Calu3 (cell line): ENCODE measurements at places on chromosomes 11 and 22.

DNA sequence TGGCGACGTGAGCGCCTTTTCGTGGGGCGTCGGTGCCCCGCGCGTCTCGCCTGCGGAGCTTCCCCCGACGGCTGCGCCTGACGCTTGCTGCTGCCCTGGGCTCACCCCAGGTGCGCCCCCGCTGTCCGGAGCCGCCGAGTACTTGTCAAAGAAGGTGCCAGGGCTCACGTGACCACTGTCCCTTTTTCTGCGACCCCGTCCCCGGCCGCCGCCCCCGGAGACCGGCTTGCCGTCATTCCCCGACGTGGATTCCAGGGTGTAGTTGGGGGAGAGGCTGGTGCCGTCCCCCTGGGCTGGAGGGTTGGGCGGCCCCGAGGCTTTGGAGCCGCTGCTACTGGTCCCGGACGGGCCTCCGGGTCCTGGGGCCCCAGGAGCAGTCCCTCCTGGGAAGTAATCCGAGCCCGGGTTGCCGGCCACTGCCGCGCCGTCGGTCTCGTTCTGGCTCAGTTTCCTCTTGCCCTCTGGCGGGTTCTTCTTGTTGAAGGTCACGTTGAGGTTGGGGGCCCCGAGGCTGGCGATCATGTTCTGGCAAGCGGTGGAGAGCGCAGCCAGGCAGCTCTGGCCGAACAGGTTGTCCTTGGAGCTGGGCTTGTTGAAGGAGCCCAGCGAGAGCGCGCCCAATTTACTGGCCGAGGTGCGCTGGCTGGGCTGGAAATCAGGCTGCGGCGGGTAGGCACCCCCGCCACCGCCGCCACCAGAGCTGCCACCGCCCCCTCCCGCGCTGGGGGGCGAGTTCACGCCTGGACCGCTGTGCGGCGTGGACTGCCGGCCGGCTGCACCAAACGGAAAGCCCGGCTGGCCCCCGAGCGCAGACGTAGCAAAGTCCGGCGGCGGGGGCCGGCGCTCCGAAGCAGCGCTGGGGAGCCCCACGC, 3.8 kb downstream of the MN1 start:
- no peak for DNase-seq
- no peak overlapping the region for H3K4me3 ChIP-seq
- H3K36me3 ChIP-seq = peaks cover 19% of the 10 kb centered on the region
- peaks cover 7% of the 10 kb centered on the region for H3K4me1 ChIP-seq
- H3K27me3 ChIP-seq = no peaks in the 10 kb centered on the region

- no peaks in the 10 kb centered on the region for H3K27me3 ChIP-seq
- no peak for DNase-seq
- H3K27ac ChIP-seq = no peak overlapping the region
- no peaks in the 10 kb centered on the region for H3K4me1 ChIP-seq
Measured at GRCh38 chr11:72009156-72009555, 10.4 kb downstream of the IL18BP start.

- no peaks in the 10 kb centered on the region for H3K27me3 ChIP-seq
- H3K4me3 ChIP-seq = no peak overlapping the region
- H3K27ac ChIP-seq = no peak overlapping the region
- DNase-seq = no peak
Measured at GRCh38 chr11:36090356-36091109, 146.7 kb downstream of the LDLRAD3 start.

DNA sequence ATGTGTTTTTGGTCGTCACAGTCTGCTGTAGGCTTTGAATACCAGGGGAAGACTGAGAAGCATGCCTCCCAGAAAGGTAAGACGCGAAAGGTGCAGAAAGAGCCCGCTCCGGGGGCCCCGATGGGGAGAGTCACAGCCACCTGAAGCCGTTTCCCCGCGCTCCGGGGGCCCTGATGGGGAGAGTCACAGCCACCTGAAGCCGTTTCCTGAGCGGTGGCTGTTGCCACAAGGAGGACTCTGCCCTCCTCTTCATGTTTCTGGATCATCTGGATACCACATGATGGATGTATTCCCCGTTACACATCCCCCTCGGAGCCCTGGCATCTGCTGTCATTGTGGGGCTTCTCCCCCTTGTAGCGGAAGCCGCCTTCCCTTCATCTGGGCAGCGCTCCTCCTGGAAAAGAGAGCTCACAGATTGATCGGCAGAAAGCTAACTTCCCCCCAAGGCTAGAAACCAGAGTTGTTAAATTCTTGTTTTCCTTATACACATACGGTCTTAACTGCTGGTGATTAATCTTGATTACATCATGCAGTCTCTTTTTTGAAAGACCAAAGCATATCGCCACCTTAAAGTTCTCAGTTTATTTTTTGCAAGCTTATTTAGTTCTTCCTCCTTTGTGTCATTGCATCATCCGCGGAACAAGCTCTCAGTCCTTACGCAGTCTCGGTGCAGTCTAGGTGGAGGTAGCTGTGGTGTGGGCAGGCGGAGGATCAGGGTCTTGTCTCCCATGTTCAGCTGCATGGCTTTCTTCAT, 17.5 kb downstream of the CTTN start:
- DNase-seq = no peak
- no peaks in the 10 kb centered on the region for H3K4me1 ChIP-seq

GRCh38 chr11:128933481-128934178, 9.0 kb downstream of the TP53AIP1 start:
- no peak for DNase-seq
- no peaks in the 10 kb centered on the region for H3K36me3 ChIP-seq
- peaks cover 36% of the 10 kb centered on the region for H3K27me3 ChIP-seq
- H3K4me3 ChIP-seq = no peak overlapping the region
- H3K27ac ChIP-seq = no peak overlapping the region
- H3K4me1 ChIP-seq = peaks cover 10% of the 10 kb centered on the region

GRCh38 chr11:95121698-95122097, 32.1 kb downstream of the ENDOD1 start:
- DNase-seq = no peak
- H3K4me1 ChIP-seq = peaks cover 19% of the 10 kb centered on the region
- H3K36me3 ChIP-seq = no peaks in the 10 kb centered on the region
- H3K27me3 ChIP-seq = no peaks in the 10 kb centered on the region
- no peak overlapping the region for H3K4me3 ChIP-seq
- no peak overlapping the region for H3K27ac ChIP-seq

DNA sequence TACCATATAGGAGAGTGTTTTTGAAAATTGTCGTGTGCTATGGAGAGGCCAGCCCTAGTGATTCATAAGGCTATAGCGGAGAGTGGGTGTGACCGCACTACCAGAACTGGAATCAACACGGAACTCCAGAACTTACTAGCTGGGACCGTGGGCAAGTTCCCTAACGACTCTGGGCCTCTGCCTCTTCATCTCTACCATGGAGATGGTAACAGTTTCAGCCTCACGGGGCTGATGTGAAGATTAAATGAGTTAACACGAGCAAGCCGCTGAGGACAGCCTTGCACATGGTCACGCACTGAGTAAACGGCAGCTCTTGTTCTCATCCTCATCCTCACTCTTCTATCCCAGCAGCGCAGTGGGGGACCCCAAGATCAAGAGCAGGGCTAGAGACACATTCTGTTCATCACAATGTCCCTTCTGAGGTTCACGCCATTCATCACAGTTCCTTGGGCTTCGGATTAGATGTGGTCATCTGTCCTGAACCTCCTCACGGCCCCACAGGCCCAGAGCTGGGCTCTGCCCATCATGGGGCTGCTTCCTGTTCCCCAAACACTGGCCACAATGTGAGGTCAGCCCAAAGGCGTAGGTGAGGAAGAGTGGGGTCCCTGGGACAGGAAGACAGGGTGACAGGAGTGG, 47.2 kb upstream of the CD5 start:
- H3K4me1 ChIP-seq = no peaks in the 10 kb centered on the region
- H3K36me3 ChIP-seq = no peaks in the 10 kb centered on the region
- no peak overlapping the region for H3K4me3 ChIP-seq
- no peak overlapping the region for H3K27ac ChIP-seq
- H3K27me3 ChIP-seq = peaks cover 24% of the 10 kb centered on the region

- H3K4me1 ChIP-seq = peaks cover 32% of the 10 kb centered on the region
- no peak overlapping the region for H3K27ac ChIP-seq
- DNase-seq = no peak
- no peaks in the 10 kb centered on the region for H3K27me3 ChIP-seq
Measured at GRCh38 chr22:30046716-30047363, 33.4 kb upstream of the HORMAD2 start.

DNA sequence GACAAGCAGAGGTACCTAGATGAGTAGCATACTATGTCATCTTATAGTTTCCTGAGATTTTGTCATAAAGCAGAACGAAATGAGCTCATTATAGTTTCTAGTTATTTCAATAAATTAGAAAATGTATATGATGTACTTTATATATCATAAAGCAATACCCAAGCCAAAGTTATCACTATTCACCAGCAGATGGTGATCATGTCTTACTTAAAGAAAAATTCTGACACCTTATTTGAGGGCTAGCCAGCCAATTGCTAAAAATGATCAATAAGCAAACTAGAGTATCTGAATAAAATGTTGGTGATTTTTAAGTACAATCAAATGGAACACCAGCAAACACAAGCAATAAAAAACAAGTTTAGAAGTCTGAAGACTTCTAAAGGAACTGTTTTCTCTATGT, 44.1 kb downstream of the RSF1 start:
- H3K36me3 ChIP-seq = no peaks in the 10 kb centered on the region
- DNase-seq = no peak
- no peak overlapping the region for H3K27ac ChIP-seq
- H3K4me1 ChIP-seq = peaks cover 1% of the 10 kb centered on the region
- H3K4me3 ChIP-seq = no peak overlapping the region

DNA sequence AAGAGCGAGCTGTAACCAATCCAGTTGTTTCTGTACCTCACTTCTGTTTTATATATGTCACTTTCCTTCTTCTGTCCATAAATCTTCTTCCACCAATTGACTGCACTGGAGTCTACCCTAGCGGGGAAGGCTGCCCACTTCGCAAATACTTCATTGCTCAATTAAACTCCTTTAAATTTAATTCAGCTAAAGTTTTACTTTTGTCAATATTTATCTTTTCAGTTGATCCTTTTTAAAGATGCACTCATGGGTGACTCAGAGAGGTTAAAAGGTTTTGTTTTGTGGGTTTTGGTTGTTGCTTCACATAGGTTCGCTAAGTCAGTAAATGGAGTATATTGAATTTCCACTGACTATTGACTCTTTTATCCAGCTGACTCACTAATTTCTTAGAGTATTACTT, 597.2 kb downstream of the DLG2 start:
- H3K27ac ChIP-seq = no peak overlapping the region
- DNase-seq = no peak
- no peaks in the 10 kb centered on the region for H3K4me1 ChIP-seq
- no peak overlapping the region for H3K4me3 ChIP-seq
- no peaks in the 10 kb centered on the region for H3K27me3 ChIP-seq

GRCh38 chr11:92393218-92393617, 168.6 kb downstream of the FAT3 start:
- H3K4me1 ChIP-seq = peaks cover 19% of the 10 kb centered on the region
- H3K27ac ChIP-seq = no peak overlapping the region
- H3K36me3 ChIP-seq = no peaks in the 10 kb centered on the region
- no peak overlapping the region for H3K4me3 ChIP-seq
- DNase-seq = no peak

- peak overlapping the region; percentile 38 for H3K27ac ChIP-seq
- H3K4me1 ChIP-seq = peaks cover 22% of the 10 kb centered on the region
- DNase-seq = no peak
- peaks cover 5% of the 10 kb centered on the region for H3K36me3 ChIP-seq
- peak overlapping the region; percentile 31 for H3K4me3 ChIP-seq
Measured at GRCh38 chr11:117300283-117300663, 9.1 kb downstream of the BACE1-AS start.

DNA sequence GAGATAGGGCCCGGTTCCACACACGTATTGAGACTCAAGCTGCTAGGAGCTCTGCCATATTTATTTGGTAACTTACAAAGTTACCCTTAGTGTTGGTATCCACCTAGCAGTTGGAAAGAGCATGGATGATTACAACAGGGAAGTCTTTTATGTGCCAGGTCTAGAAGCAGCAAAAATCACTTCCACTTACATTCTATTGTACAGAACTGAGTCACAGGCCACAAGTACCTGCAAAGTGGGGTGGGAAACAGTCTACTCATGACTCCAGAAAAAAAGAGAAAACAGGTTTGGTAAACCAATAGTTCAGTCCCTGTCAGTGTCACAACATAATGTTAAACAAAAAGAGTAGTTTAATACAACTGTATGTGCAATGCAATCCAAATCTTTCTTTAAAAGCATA, 279.6 kb upstream of the PITPNB start:
- H3K4me3 ChIP-seq = no peak overlapping the region
- no peaks in the 10 kb centered on the region for H3K4me1 ChIP-seq
- no peak for DNase-seq
- no peak overlapping the region for H3K27ac ChIP-seq
- H3K36me3 ChIP-seq = no peaks in the 10 kb centered on the region

- no peak overlapping the region for H3K4me3 ChIP-seq
- no peaks in the 10 kb centered on the region for H3K27me3 ChIP-seq
- no peaks in the 10 kb centered on the region for H3K36me3 ChIP-seq
- DNase-seq = no peak
Measured at GRCh38 chr22:23513705-23514104, 66.4 kb downstream of the IGLL1 start.

DNA sequence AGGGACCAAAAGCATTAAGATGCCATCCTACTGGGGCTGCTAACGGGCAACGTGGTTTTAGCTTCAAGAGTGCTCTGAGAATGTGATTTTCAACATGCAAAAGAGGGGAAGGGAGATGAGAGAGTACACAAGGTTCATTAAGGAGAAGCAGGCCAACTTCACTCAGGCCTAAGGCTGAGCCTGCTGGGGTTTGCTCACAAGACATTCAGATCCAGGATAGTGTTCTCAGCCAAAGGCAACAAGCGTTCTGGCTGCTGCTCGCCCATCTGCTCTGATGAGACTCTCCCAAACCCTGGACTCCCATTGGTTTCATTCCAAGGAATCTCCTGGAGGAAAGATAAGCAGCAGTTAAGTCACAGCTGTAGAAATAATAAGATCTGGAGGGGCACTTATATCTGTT, 23.6 kb upstream of the UPB1 start:
- H3K27ac ChIP-seq = no peak overlapping the region
- H3K4me1 ChIP-seq = peaks cover 30% of the 10 kb centered on the region
- no peaks in the 10 kb centered on the region for H3K27me3 ChIP-seq
- peaks cover 4% of the 10 kb centered on the region for H3K36me3 ChIP-seq
- DNase-seq = no peak

GRCh38 chr11:93761910-93762309, 20.4 kb downstream of the C11orf54 start:
- H3K36me3 ChIP-seq = peaks cover 8% of the 10 kb centered on the region
- no peak overlapping the region for H3K4me3 ChIP-seq
- H3K4me1 ChIP-seq = no peaks in the 10 kb centered on the region
- no peak overlapping the region for H3K27ac ChIP-seq
- no peaks in the 10 kb centered on the region for H3K27me3 ChIP-seq

- peaks cover 23% of the 10 kb centered on the region for H3K4me1 ChIP-seq
- no peaks in the 10 kb centered on the region for H3K36me3 ChIP-seq
- peaks cover 21% of the 10 kb centered on the region for H3K27me3 ChIP-seq
- H3K27ac ChIP-seq = no peak overlapping the region
- H3K4me3 ChIP-seq = no peak overlapping the region
Measured at GRCh38 chr22:45481661-45482060, 21.0 kb upstream of the FBLN1 start.

GRCh38 chr11:72984453-72985077, 157.6 kb downstream of the FCHSD2 start:
- no peak for DNase-seq
- H3K4me3 ChIP-seq = no peak overlapping the region
- no peak overlapping the region for H3K27ac ChIP-seq
